ENCODE measurements at places on chromosomes 13 and 19.
A peak's percentile ranks its signal among the peaks of the same experiment; 100 is the strongest.

DNA sequence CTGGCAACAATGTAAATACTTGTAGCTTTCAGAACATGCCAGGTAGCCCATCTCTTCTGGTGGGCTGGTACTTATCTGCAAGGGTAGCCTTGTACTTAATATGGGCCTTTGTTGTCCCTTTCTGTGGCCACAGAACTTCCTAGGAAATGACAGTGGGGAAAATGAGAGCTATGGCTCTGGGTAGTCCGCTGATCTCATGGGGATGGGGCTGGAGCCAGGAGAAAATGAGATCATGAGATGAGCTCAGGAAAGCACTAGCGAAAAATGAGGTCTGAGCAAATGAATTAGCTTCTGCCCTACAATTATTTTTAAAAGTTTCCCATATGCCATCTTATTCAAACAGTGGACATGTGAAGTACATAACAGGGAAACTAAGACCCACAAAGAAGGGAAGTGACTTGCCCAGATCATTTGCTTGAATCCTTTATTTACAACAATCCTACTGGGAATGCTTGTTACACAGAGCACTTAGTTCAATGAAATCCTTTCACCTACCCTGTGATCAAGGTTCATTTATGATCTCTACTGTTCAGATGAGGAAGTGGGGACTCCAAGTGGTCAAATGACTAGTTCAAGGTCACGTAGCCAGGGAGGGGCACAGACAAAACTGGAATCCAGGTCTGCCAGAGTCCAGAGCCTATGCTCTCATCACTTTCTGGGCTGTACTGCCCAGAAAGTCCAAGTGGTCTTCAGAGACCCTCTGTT, 87.1 kb downstream of the PTPRS start:
- no peak for DNase-seq

- no peak for DNase-seq
These were observed 6.6 kb upstream of the DACH1 start for GRCh38 chr13:71873418-71874247.

DNA sequence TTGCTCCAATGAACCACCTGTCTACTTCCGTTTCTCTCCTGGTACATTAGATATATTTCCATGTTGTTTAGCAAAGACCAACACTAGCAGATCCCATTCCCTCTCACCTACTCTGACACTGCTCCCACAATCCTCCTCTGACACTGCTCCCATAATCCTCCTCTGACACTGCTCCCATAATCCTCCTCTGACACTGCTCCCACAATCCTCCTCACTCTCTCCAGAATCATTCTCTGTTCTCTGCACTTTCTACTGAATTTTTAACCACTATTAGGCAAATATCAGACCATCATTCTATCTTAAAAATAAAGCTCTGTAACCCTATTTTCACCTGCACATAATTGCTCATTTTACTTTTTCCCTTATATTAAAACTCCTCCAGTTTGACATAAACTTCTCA, 578.5 kb upstream of the PCDH20 start:
- no peak for DNase-seq

- DNase-seq, result no peak
These were observed 256.4 kb upstream of the STARD13 start for GRCh38 chr13:33541962-33542308.

DNA sequence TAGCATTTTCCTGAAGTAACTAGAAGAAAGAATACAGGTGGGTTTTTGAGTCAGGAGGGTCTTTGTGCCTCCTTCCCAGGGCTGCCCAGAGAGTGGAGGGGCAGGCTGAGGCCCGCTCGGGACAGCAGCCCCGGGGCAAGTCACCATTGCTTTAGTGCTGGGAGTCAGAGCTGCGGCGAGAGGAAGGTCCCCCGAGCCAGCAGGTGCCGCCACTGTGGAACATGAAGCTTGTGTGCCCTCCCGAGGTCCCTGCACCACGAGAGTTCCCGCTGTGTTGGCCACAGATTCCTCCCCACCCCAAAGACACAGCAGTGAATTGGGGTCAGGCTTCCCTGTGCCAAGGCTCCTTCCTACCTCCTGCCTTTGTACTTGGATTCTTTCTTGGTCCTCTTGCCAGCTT, 50.9 kb upstream of the TEX29 start:
- no peak for DNase-seq

DNA sequence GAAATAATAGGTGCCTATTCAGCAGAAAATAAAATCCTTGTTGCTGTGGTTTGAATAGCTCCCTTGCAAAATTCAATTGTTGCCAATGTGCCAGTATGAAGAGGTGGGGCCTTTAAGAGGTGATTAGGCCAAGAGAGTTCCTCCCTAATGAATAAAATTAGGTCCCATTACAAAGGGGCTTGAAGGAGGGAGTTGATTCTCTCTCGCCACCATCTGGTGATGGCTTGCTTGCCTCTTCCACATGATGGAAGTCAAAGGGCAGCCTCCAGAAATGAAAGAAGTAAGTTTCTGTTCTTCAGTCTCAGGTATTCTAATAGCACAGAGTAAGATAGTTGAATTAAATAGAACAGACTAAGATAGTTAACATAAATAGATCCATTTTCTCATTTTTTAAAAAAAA, 3.0 kb upstream of the EEF1AKMT1 start:
- DNase-seq, result no peak

DNA sequence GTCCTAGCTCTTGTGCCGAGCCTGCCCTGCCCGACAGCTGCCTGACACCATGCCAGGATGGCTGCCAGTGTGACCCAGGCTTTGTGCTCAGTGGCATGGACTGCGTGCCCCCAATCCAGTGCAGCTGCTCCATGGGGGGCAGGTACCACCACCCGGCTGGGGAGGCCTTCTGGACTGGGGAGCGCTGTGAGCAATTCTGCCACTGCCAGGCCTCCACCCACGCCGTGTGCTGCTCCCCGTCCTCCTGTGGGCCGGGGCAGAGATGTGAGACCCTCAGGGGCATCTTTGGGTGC, 9.4 kb upstream of the FXYD3 start:
- no peak for DNase-seq

- DNase-seq, result peak; percentile 61
These were observed 622 bp upstream of the FXYD5 start for GRCh38 chr19:35153701-35154524.

GRCh38 chr19:31085125-31085524, 264.1 kb downstream of the TSHZ3 start:
- no peak for DNase-seq

DNA sequence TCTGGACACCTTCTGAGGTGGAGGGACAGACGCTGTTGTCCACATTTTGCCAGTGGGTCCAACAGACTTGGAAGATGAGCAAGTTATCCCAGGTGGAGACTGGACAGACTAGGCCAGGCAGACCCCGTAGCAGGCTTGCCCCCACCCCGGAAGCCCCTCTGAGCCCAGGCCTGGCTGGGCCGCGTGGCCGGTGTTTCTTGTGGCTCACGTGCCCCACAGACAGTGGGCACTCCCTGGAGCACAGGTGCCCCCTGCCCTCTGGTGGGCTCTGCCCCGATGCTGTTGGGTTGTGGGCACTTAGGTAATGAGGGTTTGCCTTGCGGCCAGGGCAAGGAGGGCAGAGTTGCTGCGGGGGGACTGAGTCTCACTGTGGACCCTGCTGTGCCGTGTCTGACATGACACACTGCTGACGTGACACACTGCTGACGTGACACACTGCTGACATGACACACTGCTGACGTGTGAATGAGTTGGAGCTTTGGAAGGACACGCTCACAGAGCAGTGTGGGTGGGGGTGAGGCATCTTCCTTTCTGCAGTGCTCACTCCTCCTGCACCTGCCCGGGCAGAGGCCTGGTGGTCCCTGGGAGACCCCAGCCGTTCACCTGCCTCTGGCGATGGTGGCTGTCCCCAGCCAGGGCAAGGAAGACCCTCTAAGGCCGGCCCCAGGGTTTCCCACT, 25.1 kb downstream of the DOT1L start:
- no peak for DNase-seq

DNA sequence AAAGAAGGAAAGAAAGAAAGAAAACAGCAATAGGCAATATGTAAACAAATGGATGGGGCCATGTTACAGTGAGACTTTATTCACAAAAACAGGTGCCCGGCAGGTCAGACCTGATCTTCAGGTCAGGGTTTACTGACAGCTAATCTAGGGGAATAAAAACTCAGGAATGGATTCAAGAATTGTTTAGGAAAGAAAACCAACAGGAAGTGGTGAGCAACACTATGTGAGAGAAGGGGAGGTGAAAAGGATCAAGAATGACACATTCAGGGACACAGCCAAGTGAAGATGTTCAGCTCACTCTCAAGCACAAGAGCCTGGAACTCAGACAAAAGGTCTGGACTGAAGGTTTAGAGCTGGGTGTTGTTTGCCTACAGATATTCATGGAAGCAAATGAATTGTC, 244.5 kb downstream of the EFNB2 start:
- DNase-seq, result no peak

- DNase-seq, result peak; percentile 52
These were observed 9.1 kb upstream of the LILRB5 start for GRCh38 chr19:54266133-54266532.

DNA sequence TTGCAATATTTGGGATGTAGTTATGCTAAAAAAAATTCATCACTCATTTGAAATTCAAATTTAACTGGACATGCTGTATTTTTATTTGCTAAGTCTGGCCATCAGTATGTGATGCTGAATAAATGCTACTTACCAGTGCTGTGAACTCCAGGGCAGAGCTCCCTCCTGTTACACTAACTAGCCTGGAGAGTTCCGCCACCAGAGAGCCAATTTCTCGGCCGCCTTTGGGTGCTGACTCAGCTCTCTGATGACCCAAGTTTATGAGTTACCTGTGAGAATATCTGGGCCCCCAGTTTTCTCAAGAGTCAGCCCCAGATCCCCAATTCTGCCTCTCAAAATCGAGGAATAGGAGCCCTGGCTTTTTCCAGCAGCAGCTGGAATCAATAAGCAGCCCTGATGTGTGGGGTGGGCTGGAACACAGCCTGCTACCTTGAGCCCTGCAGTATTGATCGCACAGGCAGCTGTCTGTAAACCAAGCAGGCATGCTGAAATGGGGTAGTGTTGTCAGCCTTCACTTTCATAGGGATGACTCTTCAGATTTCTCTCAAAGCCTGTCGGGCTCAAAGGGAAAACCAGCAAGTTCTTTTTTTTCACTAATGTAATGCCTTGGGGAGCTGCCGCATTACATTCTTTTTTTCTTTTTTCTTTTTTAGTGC, 113.7 kb downstream of the DNAJC15 start:
- DNase-seq, result no peak

DNA sequence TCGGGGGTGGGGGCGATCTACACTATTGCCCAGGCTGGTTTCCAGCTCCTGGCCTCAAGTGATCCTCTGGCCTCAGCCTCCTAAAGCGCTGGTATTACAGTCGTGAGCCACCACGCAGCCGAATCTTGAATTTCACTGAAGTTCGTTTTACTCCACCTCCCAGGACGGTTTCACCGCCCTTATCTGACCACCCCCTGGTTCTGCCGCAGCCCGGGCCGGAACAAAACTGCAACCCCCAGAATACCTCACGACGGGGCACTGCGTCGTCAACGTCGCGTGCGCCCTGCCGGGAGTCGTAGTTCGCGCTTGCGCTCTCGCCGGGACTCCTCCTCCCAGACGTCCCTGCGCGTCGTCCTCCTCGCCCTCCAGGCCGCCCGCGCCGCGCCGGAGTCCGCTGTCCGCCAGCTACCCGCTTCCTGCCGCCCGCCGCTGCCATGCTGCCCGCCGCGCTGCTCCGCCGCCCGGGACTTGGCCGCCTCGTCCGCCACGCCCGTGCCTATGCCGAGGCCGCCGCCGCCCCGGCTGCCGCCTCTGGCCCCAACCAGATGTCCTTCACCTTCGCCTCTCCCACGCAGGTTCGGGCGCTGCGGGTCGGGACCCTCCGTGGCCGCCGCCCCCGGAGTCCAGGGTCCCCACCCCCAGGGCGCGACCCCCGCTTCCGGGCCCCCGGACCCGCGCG, at the start of gene ATP5F1D:
Gene ATP5F1D (plus strand): TSS at position 335 of the 679 bp plus-strand sequence. CDS start 100 bp downstream, at position 435.
- DNase-seq, result peak; percentile 80

DNA sequence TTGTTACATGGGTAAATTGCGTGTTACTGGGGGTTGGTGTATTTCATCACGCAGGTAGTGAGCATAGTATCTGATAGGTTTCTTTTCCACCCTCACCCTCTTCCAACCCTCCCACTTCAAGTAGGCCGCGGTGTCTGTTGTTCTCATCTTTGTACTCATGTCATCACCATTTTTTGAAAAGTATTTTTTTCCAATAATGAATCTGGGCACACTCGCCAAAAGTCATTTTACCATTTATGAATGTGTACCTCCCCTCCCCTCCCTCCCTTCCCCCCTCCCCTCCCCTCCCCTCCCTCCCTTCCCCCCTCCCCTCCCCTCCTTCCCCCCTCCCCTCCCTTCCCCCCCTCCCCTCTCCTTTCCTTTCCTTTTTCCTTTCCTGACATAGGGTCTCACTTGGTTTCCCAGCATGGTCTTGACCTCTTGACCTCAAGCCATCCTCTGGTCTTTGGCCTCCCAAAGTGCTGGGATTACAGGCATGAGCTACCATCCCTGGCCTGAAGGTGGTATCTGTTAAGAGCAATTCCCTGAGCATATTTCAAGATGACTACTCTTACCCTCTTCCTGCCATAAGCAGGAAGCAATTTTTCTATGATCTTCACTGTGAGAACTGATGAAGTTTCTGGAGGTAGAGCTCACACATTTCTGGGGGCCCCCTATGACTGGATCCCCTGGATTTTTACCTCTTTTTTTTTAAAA, 15.7 kb downstream of the ZNF627 start:
- DNase-seq, result no peak

- DNase-seq, result no peak
These were observed 423.8 kb upstream of the GPC6 start for GRCh38 chr13:92802776-92803175.

- DNase-seq, result no peak
These were observed 13.5 kb downstream of the WIZ start for GRCh38 chr19:15436012-15436825.

GRCh38 chr19:49133621-49134454, 14.5 kb downstream of the PPFIA3 start:
- DNase-seq, result no peak

All from stimulated activated CD4-positive, alpha-beta T cell treated with anti-CD3 and anti-CD28 coated beads, TNF-alpha, amount 100 ng/mL, for 4 hours (primary cell).